ENCODE measurements at places on chromosomes 2 and 18. TPM values are rescaled to one million over a fixed set of nuclear protein-coding genes. Genes with fewer than 3 reads are reported as not detected.
A peak's percentile ranks its signal among the peaks of the same experiment; 100 is the strongest.

GRCh38 chr2:16640867-16641266 is 24.8 kb downstream of the CYRIA start:
- no peak overlapping the region for H3K4me3 ChIP-seq
- no peaks in the 10 kb centered on the region for H3K27me3 ChIP-seq
- DNase-seq: no peak
- no peak overlapping the region for H3K27ac ChIP-seq
- no peaks in the 10 kb centered on the region for H3K36me3 ChIP-seq
- no peaks in the 10 kb centered on the region for H3K4me1 ChIP-seq

The PCARE gene
- not detected for total RNA-seq

DNA sequence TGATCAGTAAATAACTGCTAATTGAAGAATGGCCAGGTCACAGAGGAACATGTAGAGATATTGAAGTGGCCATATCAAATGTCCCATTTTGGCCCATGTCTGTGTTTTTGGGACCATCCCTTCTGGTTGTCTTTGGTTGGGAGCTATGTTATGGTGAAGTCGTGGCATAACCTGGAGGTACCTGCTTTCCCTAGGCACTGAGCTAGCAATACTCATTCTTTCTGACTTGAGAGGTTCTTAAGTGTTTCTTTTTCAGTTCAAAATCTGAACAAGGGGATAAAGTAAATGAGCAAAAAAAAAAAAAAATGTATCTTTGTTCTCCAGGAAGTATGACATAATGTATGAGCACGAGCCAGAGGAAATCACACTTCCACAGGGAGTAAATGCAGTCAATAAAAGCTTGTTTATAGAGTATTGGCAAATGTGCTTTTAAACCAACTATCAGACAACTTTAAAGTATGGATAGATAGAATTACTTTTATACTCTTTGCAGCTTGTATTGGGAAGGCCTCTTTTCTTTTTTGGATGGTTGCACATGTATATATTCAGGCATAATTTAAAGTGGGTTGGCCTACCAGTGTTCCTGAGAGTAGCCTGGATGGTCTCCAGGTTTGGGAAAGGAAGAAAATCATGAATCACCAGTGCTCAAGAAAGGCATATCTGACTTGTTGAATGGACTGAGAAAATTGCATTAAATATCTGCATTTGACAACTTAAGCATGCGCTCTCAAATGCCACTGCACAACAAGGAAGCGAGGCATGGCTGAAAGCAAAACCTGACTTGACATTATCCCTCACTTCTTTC is 125.0 kb downstream of the SPHKAP start:
- H3K4me3 ChIP-seq: no peak overlapping the region
- H3K36me3 ChIP-seq: no peaks in the 10 kb centered on the region
- no peaks in the 10 kb centered on the region for H3K27me3 ChIP-seq
- no peaks in the 10 kb centered on the region for H3K4me1 ChIP-seq
- H3K27ac ChIP-seq: no peak overlapping the region
- no peak for DNase-seq

The TMEFF2 gene
- 0.35 TPM for total RNA-seq

DNA sequence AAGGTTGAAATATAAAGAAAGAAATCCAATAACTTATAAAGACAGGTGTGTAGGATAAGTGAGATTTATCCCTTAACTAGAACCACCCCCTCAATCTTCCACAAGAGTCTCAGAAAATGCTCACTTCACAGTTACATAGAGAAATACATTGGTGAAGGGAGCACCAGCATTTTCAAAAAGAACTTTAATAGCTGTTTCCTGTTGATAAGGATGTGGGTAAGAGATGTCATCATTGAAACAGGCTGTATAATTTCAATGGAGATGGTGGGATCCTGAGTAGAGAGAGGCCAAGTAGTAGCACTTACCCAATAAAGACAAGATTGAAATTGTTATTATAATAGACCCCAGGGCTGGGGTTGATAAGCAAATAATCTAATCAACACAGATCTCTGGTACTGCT is 162.2 kb upstream of the TACR1 start:
- H3K27ac ChIP-seq: no peak overlapping the region
- no peaks in the 10 kb centered on the region for H3K27me3 ChIP-seq
- DNase-seq: no peak

DNA sequence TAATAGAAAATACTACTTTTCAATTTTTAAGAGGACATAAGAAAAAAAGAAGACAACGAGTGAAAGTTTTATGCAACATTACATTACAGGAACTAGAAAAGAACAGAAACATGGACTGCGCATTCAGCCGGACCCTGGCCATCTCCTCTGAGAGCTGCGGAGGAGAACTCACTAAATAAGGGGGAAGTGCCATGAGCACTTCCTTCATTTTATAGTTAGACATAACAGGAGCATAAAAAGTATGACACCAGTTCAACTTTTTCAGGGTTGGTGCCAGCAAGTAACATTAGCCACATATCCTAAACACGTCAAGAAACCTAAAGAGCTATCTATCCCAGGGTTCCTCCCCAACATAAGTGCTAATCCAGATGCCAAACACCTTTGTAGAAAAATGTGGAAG is 78.0 kb upstream of the SERTAD2 start:
- DNase-seq: no peak
- no peaks in the 10 kb centered on the region for H3K27me3 ChIP-seq
- no peaks in the 10 kb centered on the region for H3K4me1 ChIP-seq
- no peaks in the 10 kb centered on the region for H3K36me3 ChIP-seq
- peak overlapping the region; percentile 76 for H3K27ac ChIP-seq

The SLC5A7 gene
- total RNA-seq: not detected

The FAM117B gene
- 10.5 TPM for total RNA-seq

GRCh38 chr2:74162951-74163350 is 15.2 kb upstream of the BOLA3 start:
- DNase-seq: no peak
- H3K27me3 ChIP-seq: no peaks in the 10 kb centered on the region
- no peaks in the 10 kb centered on the region for H3K36me3 ChIP-seq
- no peaks in the 10 kb centered on the region for H3K4me1 ChIP-seq
- H3K4me3 ChIP-seq: no peak overlapping the region

The CNTNAP5 gene
- not detected for total RNA-seq

The SPATA3 gene
- not detected for total RNA-seq

DNA sequence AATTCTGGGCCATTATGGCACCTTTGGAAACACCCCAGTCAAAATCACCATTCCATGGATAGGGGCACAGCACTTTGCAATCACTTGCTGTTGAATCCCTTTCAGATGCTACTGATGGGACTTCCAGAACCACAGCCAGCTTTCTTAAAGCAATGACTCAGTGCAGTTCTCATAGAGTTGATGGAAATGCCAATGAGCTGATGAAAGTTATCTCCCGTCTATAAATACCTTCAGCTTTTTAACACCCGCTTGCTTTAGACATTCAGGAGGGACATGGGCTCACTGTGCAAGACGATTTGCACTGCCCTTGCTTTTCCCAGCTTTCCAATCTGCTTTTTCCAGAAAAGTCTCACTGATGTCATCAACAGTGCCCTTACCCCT is 66.7 kb upstream of the RPL31 start:
- DNase-seq: peak; percentile 7
- H3K4me1 ChIP-seq: no peaks in the 10 kb centered on the region
- H3K27me3 ChIP-seq: no peaks in the 10 kb centered on the region

DNA sequence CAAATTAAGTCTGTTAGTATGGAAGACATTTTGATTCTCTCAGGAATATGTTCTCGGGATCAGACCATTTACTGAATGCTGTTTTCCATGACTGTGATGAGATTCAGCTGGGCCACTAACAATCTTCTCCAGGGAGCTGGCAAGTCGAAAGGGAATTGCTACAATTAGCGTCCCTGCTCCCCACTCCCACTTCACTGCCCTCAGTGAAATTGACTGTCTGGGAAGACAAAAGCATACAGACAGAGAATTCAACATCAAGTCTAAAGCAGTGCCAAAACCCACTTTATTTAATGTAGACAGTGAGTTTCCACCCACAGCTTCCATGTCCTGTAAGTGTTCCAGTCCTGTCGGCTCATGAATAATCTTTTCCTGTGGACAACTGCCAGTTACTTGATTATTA is 34.0 kb upstream of the COL3A1 start:
- H3K4me1 ChIP-seq: no peaks in the 10 kb centered on the region
- H3K27me3 ChIP-seq: no peaks in the 10 kb centered on the region
- no peaks in the 10 kb centered on the region for H3K36me3 ChIP-seq
- peak overlapping the region; percentile 18 for H3K27ac ChIP-seq
- H3K4me3 ChIP-seq: no peak overlapping the region
- DNase-seq: no peak

DNA sequence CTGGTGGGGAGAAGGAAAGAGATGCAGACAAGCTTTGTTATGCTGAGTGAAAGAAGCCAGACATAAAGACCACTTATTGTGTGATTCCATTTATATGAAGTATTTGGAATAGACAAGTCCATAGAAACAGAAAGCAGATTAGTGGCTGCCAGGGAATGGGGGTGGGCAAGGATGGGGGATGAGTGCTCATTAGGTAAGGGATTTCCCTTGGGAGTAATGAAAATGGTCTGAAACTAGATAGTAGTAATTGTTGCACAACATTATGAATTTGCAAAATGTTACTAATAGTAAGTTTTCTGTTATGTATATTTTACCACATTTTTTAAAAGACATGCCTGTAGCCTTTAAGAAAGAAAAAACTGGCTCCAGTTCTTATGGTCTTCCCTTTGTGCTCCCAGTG is 154.9 kb downstream of the LNPK start:
- no peak overlapping the region for H3K4me3 ChIP-seq
- no peaks in the 10 kb centered on the region for H3K4me1 ChIP-seq
- DNase-seq: no peak
- H3K36me3 ChIP-seq: no peaks in the 10 kb centered on the region

The LTBP1 gene
- 23.1 TPM for total RNA-seq

DNA sequence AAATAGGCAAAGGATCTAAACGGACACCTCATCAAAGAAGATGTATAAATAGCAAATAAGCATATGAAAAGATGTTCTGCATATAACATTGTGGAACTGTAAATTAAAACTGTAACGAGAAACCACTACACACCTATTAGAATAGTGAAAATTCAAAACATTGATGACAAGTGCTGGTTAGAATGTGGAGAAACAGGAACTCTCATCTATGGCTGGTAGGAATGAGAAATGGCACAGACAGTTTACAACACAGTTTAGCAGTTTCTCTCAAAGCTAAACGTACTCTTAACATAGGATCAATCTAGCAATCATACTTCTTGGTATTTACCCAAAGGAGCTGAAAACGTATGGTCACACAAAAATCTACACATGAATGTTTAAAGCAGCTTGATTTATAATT is 126.2 kb downstream of the TRIB2 start:
- no peaks in the 10 kb centered on the region for H3K4me1 ChIP-seq
- no peak overlapping the region for H3K27ac ChIP-seq
- H3K27me3 ChIP-seq: no peaks in the 10 kb centered on the region
- no peaks in the 10 kb centered on the region for H3K36me3 ChIP-seq
- H3K4me3 ChIP-seq: no peak overlapping the region

DNA sequence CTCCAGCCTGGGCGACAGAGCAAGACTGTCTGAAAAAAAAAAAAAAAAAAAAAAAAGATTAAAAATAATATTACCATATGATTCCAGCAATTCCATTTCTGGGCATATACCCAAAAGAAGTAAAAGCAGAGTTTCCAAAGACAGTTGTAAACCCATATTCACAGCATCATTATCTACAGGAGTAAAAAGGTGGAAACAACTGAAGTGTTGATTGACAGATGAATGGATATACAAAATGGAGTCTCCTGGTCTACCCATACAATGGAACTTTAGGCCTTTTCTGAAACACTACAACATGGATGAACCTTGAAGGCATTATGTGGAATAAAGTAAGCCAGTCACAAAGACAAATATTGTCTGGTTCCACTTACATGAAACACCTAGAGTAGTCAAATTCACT is 5.7 kb downstream of the RNU4ATAC start:
- H3K36me3 ChIP-seq: no peaks in the 10 kb centered on the region
- H3K4me3 ChIP-seq: no peak overlapping the region
- H3K27ac ChIP-seq: no peak overlapping the region
- no peaks in the 10 kb centered on the region for H3K4me1 ChIP-seq
- H3K27me3 ChIP-seq: no peaks in the 10 kb centered on the region

- DNase-seq: no peak
- no peak overlapping the region for H3K4me3 ChIP-seq
- H3K27me3 ChIP-seq: no peaks in the 10 kb centered on the region
Observed at GRCh38 chr2:100276716-100277115, 45.6 kb downstream of the LONRF2 start.

The EPHA4 gene
- 16.5 TPM for total RNA-seq

DNA sequence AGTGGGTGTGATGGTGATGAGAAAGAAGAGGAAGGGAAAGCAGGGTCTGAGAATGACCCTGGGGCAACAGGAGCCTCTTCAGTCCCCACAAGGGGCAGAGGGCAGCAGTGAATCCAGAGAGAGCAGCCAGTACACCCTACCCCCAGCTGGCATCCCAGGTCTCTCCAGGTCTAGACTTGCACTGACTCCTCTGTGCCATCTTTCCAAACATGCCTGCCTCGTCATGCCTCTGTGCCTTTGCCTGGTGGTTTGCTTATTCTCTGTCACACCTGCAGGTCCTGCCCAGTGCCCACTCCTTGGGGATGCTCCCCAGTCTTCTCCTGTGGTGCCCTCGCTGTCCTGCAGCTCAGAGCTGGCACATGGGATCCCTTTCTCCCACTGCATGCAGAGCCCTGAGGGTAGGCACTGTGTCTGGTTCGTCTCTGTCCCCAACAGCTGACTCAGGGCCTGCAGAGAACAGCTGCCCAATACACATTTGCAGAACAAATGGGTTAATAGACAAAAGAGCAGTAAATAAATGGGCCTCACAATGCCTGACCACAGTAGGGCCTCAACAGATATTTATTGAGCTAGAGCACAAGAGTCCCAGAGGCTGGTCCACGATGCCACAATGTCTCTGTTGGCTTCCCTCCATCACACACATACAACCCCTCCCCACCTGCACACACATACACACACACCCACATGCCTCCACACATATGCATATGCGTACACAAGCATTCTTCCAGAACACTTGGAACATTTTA is 89.8 kb downstream of the HS1BP3 start:
- no peak overlapping the region for H3K27ac ChIP-seq
- no peaks in the 10 kb centered on the region for H3K4me1 ChIP-seq
- H3K27me3 ChIP-seq: no peaks in the 10 kb centered on the region
- no peaks in the 10 kb centered on the region for H3K36me3 ChIP-seq
- H3K4me3 ChIP-seq: no peak overlapping the region

- no peak overlapping the region for H3K4me3 ChIP-seq
- H3K4me1 ChIP-seq: no peaks in the 10 kb centered on the region
- no peaks in the 10 kb centered on the region for H3K27me3 ChIP-seq
- no peaks in the 10 kb centered on the region for H3K36me3 ChIP-seq
- H3K27ac ChIP-seq: peak overlapping the region; percentile 84
- DNase-seq: no peak
Observed at GRCh38 chr2:109702250-109702985, 88.3 kb downstream of the SOWAHC start.

- no peak for DNase-seq
- H3K27me3 ChIP-seq: no peaks in the 10 kb centered on the region
- H3K27ac ChIP-seq: no peak overlapping the region
- no peaks in the 10 kb centered on the region for H3K4me1 ChIP-seq
- H3K36me3 ChIP-seq: no peaks in the 10 kb centered on the region
- H3K4me3 ChIP-seq: no peak overlapping the region
Observed at GRCh38 chr2:238525990-238526389, 99.3 kb downstream of the ASB1 start.
